Activated T-cell treated with anti-CD3 and anti-CD28 coated beads for 4 hours (primary cell): ENCODE measurements at places on chromosomes 12 and 14.

- DNase-seq = no peak
Measured at GRCh38 chr14:25908277-25909044, 689.4 kb downstream of the NOVA1 start.

GRCh38 chr14:37709419-37710195 lies 114.2 kb downstream of the TTC6 start:
- no peak for DNase-seq

DNA sequence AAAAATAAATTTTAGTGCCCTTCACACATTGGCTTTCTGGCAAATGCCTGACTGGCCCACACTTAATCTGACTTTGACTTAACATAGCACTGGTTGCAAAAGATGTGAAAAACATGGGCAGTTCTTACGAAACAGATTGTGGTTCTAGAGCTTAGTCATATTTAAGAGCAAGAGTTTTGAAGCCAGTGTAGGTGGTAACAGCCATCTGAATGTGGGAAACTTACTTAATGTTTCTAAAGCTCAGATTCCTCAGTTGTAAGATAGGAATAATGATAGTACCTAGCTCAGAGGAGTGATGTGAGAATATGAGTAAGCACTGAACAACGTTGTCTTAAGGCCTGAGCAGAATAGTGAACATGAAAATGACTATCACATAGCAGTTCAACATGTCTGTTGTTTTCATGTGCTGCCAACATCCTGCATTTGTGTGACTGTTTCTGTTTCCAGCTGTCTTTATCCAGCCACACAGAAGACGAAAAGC lies 262.7 kb downstream of the SYT1 start:
- DNase-seq = no peak

DNA sequence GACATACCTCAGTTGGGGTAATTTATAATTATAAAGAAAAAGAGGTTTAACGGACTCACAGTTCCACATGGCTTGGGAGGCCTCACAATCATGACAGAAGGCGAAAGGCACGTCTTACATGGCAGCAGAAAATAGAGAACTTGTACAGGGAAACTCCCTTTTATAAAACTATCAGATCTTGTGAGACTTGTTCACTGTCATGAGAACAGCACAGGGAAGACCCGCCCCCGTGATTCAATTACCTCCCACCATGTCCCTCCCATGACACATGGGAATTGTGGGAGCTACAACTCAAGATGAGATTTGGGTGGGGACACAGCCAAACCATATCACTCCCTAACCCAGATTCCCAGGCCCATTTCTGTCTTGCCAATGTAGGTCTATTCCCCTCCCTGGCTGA lies 22.1 kb downstream of the MYO1H start:
- no peak for DNase-seq

DNA sequence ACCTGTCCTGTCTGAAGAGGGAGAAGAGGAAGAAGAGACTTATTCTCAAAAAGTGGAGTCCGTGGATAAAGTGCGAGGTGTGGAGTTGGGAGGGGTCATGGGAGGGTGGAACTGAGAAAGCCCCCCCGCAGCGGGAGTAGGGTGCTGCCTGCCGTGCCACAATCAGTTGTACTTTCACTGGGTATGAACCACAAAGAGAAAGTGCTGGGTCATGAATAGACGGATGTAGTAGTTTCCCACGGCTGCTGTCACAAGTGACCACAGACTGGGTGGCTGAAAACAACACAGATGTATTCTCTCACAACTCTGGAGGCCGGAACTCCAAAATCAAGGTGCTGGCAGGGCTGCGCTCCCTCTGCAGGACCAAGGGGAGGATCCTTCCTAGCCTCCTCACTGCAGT lies 5.5 kb downstream of the DNAH10 start:
- DNase-seq = no peak

DNA sequence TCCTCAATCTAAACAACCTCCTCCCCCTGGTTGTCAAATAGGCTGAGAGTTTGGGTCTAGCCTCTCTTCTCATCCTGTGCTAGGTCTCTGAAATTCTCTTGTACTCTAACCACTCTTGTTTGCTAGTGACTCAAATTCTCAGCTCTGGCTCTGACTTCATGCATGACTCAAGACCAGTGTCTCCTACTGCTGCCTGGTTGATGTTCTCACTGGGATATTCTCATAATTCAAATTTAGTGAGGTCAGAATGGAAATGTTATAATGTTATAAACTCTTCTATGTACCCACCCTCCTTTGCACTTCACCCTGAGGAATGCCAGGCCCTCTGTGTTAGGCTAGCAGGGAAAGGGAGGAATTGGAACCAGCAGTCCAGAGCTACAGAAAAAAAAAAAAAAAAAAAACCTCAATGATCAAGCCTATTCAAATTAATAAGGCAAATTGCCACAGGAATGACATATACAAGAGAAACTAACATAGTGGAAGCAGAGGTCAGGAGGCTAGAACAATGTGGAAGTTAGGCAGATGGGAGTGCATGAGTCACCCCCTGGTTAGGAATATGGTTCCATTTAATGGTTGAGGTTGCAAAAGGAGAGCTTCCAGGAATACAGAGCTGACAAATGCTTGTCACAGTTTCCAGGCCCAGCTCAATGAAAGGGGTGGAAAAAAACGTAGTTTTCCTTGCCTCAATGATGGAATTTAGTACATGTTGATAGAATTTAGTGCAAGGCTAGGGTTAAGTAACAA lies 459.5 kb downstream of the RMST start:
- DNase-seq = no peak

DNA sequence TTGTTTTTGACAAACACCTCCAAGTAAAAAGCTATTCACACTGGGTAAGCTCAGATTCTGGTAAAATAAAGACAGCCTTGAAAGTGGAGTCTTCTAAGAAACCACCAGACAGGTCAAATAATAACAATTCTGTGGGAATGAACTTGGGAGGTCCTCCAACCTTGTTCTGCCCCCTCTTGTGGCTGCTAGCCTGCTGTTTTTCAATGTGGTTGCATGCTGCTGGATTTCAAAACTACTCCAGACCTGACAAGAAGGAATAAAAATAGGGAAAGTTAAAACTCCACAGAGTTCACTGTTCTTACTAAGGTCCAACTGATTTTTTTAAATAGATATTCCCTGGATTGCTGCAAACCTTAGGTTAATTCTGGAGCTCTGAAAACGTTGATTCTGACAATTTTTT lies 32.2 kb upstream of the RIN3 start:
- DNase-seq = no peak

GRCh38 chr14:71212683-71213107 lies 305.4 kb downstream of the PCNX1 start:
- DNase-seq = no peak

DNA sequence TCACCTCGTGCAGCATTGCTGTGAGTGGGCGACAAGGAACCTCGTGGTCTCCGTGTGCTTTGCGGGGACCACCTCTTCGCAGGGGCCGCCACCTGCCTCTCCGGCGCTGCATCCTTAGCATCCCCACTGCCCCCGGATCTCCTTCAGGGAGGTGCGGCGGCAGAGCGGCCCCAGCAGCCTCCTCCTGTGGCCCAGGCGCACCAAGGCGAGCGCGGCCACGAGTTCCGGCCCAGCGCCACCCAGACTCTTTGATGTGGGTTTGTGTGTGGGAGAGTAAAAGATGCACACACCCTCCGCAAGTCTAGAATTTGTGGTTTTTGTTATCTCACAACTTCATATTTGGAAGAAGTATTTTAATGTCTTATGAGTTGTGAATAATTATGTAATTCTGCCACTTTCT lies 118.8 kb upstream of the DIO3 start:
- DNase-seq = peak; percentile 51

- DNase-seq = no peak
Measured at GRCh38 chr14:87186737-87187136, 806.2 kb downstream of the GALC start.

DNA sequence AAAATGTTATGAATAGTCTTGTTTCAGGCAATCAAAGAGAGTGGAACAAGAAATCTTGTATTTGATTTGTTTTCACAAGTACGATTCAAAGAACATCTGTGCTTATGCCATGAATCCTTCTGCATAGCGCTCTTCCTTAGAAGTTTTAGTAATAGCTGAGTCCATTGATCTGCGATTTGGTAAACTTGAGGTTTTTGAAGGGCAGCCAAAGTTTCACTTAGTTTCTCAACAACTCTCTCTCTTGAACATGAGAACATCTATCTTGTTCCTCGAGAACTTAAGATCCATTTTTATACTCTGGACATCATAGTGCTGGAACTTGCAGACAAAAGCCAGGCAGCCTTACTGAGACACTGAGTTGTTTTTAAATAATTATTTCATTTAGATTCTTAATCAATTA lies 96.2 kb upstream of the USP15 start:
- no peak for DNase-seq
